ENCODE measurements at places on chromosomes 12 and 14. TPM values are rescaled to one million over a fixed set of nuclear protein-coding genes. Genes with fewer than 3 reads are reported as not detected.

Gene NRL
- total RNA-seq: 1.1 TPM

Gene TMTC1
- 26.9 TPM for total RNA-seq

Gene HOXC13
- not detected for total RNA-seq

GRCh38 chr14:22305607-22306006, 283.4 kb downstream of the DAD1 start:
- no peaks in the 10 kb centered on the region for H3K36me3 ChIP-seq
- DNase-seq: no peak
- no peak overlapping the region for H3K27ac ChIP-seq
- no peak overlapping the region for H3K4me3 ChIP-seq
- H3K27me3 ChIP-seq: peaks cover 5% of the 10 kb centered on the region

GRCh38 chr12:87529413-87529812, 499.8 kb downstream of the C12orf50 start:
- no peak overlapping the region for H3K27ac ChIP-seq
- H3K4me3 ChIP-seq: no peak overlapping the region

DNA sequence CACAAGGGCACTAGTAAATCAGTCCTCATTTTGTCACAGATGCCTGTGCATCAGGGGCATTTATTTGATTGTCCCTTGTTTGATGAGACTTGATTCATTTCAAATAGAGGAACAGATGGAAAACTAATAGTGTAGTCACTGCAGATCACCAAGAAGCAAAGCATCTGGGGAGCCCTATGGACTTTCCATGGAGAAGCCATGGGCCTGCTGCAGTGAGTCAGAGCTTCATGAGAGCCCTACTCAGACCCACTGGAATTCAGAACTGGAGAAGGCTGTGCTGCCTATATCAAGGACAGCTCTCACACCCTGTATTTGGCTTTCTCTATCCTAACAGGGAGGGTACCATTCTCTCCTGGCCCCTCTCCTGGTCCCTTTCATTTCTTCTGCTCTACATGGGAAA, 126.2 kb downstream of the GRIP1 start:
- H3K4me3 ChIP-seq: no peak overlapping the region
- no peaks in the 10 kb centered on the region for H3K4me1 ChIP-seq
- no peak overlapping the region for H3K27ac ChIP-seq
- no peaks in the 10 kb centered on the region for H3K27me3 ChIP-seq
- H3K36me3 ChIP-seq: no peaks in the 10 kb centered on the region
- no peak for DNase-seq

DNA sequence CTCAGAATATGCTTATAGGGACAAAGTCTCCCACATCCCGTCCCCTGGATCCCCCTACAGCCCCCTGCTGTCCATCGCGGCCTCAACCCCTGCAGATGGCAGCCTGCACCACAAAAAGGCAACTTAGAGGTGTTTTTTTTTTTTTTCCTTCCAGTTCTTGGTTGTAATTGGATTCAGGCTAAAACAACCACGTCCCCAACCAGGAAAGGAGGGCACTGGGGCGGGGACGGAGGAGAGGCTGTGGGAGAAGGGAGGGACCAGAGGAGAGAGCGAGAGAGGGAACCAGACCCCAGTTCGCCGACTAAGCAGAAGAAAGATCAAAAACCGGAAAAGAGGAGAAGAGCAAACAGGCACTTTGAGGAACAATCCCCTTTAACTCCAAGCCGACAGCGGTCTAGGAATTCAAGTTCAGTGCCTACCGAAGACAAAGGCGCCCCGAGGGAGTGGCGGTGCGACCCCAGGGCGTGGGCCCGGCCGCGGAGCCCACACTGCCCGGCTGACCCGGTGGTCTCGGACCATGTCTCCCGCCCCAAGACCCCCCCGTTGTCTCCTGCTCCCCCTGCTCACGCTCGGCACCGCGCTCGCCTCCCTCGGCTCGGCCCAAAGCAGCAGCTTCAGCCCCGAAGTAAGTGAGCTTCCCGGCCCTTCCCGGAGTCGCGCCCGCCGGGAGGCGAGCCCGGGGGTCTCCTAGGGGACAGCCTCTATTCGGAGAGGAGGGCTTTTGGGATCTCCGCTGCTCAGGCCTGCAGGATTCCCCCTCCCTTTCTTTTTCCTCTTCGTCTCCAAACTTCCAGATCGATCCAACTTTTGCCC, at the start of gene MMP14:
MMP14 (plus strand) TSS at position 285 of the 813 bp plus-strand sequence; CDS start at position 518, 233 bp downstream.
- peaks cover 22% of the 10 kb centered on the region for H3K4me1 ChIP-seq
- no peaks in the 10 kb centered on the region for H3K36me3 ChIP-seq
- no peaks in the 10 kb centered on the region for H3K27me3 ChIP-seq
- peak within 1 kb of the TSS; percentile 97 for H3K4me3 ChIP-seq

DNA sequence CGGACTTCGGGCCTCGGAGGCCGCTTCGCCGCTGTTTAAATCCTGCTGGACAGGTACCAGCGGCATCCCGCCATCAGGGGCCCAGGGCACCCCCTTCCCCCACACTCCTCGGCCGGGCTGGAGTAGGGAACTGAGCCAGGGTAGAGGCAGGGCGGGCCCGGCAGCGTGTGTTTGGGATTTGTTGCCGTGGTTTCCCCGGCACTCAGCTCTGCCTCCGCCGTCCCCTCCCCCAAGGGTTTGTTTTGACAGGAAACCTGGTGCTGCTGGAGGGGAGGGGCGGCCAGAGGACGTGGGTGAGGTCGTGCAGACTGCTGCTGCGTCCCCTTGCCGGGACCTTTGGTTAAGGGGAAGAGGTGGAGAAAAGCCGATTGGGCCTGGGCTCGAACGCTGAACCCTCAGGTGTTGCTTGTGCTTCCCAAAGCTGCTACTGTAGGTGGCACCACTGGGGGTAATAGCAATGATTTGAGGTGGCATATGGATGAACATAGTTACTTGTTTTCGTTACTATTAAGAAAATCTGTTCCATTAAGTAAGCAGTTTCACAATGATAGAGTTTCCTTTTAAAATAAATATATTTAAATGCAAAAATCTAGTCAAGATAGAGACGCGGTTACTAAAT, 778 bp downstream of the TCP11L2 start:
- peak; percentile 87 for DNase-seq
- peaks cover 54% of the 10 kb centered on the region for H3K4me1 ChIP-seq
- peak overlapping the region; percentile 65 for H3K4me3 ChIP-seq

DNA sequence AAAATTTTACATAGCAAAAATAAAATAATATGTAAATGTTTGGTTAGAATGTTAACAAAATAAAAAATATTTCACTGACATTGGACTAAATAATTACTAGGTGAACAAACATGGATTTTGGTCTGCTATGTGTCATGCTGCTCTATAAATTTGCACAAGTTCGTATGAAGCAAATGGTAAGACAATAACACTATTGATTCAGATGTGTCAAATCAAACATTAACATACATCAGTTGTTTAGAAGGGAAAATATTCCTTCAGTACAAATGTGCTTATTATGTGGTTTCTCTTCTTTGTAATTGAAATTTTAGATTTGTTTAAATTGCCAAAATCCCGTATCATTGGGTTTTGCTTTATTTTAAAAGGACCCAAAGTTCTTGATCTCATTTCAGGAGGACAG, 46.9 kb downstream of the PAWR start:
- H3K27me3 ChIP-seq: no peaks in the 10 kb centered on the region
- DNase-seq: no peak
- H3K4me1 ChIP-seq: peaks cover 36% of the 10 kb centered on the region
- no peaks in the 10 kb centered on the region for H3K36me3 ChIP-seq
- no peak overlapping the region for H3K4me3 ChIP-seq

- H3K27ac ChIP-seq: no peak overlapping the region
- peaks cover 15% of the 10 kb centered on the region for H3K4me1 ChIP-seq
- H3K4me3 ChIP-seq: no peak overlapping the region
- no peaks in the 10 kb centered on the region for H3K36me3 ChIP-seq
- peaks cover 12% of the 10 kb centered on the region for H3K27me3 ChIP-seq
- no peak for DNase-seq
Measured at GRCh38 chr14:25053585-25053984, 3.6 kb upstream of the STXBP6 start.
